ENCODE measurements at places on chromosomes 7 and 10.

DNA sequence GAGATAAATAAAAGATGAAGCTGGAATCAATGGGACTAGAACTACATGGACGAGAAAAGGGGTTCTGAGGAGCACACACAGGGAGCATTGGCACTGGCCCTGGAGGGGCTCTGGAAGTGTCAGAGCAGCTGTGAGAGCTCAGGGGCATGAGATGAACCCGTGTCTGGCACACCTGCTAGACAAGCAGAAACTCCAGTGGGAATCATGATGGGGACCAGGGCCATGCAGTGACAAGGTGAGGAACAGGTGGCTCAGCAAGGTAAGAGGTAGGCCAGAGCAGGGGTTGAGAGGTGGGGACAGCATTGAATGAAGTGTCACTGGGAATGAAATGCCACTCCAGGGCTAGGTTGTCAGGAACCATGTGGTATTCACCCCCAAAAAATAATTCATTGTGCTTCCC, 588.5 kb downstream of the GRID1 start:
- no peak for DNase-seq

- no peak for DNase-seq
These were observed 102.4 kb downstream of the OAT start for GRCh38 chr10:124316326-124316725.

GRCh38 chr10:75542906-75543305, 111.5 kb downstream of the LRMDA start:
- no peak for DNase-seq

DNA sequence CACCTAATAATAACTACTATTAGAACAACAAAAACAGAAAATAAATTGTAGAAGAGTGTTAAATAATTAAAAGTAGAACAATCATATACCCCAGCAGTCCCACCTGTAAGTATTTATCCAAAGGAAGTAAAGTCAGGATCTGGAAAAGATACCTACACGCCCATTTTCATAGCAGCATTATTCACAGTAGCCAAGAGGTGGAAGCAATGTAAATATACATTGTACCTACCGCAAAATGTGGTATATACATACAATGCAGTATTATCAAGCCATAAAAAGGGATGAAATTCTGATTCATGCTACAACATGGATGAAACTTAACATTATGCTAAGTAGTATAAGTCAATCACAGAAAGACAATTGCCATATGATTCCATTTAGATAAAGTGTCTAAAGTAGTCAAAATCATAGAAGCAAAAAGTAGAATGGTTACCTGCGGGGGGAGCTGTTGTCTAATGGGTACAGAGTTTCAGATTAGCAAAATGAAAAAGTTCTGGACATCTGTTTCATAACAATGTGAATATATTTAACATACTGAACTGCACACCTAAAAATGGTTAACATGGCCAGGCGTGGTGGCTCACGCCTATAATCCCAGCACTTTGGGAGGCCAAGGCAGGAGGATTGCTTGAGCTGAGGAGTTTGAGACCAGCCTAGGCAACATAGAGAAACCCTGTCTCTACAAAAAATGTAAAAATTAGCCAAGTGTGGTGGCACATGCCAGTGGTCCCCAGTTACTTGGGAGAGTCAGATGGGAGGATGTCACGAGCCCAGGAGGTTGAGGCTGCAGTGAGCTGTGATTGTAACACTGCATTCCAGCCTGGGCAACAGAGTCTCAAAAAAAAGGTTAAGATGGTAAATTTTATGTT, 6.0 kb upstream of the TMED4 start:
- DNase-seq, result peak; percentile 42

GRCh38 chr10:120684226-120684625, 166.9 kb upstream of the WDR11 start:
- no peak for DNase-seq

DNA sequence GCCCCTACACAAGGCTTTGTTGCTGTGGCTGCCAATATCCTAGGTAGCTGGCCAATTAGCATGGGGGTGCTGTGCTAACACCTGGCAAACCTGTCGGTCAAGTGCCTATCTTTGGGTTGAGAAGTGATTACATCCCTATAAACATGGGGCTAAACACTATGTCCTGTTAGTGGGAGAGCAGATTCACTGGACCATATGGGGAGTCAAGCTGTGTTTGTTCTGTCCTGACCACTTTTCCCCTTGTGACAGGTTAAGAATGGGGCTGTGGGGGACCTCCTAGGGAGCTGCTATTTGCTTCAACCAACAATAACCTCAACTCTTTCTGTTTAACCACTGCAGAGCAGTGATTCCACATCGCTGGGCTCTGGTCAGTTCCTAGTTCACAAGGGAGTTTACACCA, 151.5 kb upstream of the AOAH start:
- no peak for DNase-seq

DNA sequence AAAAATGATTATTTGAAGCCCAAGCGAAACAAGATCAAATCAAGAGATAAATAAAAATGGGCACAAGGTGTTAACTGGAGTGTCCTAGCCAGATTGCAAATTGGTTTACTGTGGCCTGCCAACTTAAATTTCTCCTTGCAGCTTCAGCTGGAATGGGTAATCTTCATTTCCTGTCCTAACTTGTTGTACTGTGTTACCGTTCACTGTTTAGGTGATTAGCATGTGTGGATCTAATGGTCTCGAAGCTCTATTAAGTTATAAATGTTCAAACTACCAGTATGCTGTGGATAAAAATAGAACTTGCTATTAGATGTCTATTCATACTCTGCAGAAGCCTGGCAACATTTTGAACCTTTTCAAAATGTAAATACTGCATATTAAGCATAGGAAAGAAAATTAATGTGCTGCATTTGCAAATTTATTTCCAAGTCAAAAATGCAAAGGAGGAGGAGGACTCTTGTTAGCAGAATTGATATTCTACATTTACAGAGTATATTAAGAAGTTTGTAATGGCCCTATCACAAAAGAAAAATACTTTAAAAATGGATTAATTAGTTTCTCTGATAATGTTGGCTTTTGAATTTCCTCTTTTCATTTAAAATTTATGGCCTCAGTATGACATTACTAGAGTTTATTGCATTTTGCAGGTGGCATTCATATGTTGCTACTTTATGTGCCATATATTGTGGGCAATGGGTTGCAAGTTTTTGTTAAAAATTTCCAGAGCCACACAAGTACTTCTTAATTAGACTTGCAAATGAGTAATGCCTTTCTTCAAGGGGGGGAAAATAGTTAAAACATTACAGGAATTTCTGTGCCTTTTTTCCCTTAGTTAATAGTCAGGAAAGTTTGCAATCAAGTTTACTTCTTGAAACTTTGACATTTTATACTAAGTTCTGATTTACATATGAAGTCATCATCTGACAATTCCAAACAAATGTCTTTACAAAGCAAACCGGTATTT, 92.1 kb downstream of the CABCOCO1 start:
- no peak for DNase-seq

DNA sequence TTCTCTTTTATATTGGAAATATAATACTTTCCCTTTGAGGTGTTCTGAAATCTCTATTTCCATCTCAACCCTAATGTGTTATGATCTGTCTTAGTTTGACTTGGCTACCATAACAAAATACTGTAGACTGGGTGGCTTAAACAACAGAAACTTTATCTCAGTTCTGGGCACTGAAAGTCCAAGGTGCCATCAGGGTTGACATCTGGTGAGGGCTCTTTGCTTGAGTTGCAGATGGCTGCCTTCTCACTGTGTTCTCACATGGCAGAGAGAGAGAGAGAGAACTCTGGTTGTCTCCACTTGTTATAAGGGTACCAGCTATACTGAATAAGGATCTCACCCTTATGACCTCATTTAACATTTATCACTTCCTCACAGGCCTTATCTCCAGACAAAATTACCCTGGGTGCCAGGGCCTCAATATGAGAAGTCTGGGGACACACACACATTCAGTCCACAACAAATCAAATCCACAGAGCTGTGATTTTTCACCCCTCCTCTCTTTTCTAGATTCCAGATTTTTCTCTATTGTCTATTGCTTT, 104.5 kb downstream of the SRI start:
- DNase-seq, result no peak

- DNase-seq, result no peak
These were observed 9.0 kb upstream of the TMEM120A start for GRCh38 chr7:76003351-76003750.

DNA sequence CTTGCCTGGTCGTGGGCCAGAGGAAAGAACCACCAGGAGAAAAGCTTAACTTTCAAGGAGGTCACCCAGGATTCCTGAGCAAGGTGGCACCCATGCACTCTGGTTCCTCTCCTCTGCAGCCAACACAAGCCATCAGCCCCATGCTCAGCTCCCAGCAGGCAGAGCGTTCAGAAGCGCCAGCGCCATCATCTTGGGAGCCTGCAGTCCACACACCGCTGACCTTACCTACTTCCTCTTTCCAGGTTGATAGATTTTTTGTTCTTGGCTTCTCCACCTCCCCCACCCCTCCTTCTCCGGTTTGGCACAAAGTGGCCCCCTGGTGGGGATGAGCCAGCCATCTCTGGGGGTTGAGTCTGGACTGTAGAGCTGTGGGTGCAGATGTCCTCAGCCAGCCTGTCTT, 1.7 kb upstream of the WDR86 start:
- DNase-seq, result no peak

DNA sequence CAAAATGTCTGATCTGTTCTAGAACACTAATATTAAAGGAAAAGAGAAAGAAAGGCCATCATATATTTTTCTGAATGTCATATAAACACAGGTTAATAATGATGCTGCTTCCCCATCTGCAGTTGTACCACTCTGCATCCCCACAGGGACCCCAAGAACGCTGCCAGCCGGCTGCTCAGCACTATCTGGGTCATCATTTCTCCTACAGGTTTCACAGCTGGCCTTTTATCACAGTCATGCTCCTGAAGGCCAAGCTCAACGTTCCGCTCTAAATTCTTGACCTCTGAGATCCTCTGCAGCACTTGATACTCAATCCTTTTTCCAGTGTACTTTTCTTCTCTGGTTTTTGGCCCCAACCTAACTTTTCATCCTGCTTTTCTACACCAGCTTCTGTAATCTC, 4.8 kb downstream of the IDI1 start:
- DNase-seq, result no peak

DNA sequence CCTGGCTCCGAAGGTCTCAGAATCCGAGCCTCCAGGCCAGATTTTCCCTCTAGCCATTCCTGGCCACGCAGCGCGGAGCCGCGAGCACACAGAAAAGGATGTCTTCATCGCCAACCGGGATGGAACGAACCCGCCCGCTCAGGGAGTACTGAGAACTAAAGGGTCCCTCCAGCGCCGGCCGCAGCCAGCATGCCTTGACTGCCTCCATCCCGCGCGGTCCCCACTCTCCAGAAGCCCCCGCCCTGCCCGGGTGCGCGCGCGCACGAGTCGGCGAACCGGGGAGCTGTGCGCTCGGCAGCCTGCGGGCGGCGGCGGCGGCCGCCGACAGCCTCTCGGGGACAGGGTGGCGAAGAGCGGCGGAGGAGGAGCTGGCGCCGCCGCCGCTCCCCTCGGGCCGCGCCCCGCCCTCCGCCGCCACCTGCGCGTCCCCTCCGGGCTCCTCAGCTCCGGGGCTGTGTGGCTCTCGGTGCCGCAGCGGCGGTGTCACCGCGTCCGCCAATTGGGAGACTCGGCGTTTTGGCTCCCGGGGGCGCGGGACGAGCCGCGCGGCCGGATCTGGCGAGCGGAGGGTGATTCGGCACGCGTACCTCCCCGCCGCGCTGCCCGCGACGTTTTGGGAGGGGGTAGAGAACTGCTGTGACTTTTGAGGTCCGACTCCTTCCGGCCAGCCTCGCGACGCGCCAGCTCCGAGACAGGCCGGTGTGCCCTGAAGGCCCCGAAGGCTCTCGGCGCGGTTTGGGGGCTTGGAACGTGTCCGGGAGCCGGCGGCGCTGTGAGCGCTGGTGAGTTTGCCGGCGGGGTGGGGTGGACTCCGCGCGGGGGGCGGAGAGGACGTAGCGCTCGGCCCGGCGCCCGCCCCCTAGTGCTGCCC, 453 bp upstream of the GALNT17 start:
- no peak for DNase-seq

Measured in activated T-helper 1 cell treated with anti-CD3 and anti-CD28 coated beads, Interleukin-12 subunit alpha, Interleukin-12 subunit beta, Interleukin-2, Interleukin-4 antibody, amounts not matched to agents 30 ng/mL and 10 ng/mL and 1 ng/mL, durations not matched to agents 14 hours and 24 hours and 36 hours (primary cell).